ENCODE measurements at places on chromosomes 16 and 17.

- no peak for DNase-seq
Observed at GRCh38 chr17:38885728-38886642, 16.1 kb downstream of the LASP1 start.

- no peak for DNase-seq
Observed at GRCh38 chr17:35243561-35244340, 879 bp downstream of the SLFN5 start.

GRCh38 chr16:73997340-73997711 lies 299.3 kb upstream of the PSMD7 start:
- DNase-seq, result no peak

- no peak for DNase-seq
Observed at GRCh38 chr17:72850410-72851118, 241.9 kb downstream of the SLC39A11 start.

DNA sequence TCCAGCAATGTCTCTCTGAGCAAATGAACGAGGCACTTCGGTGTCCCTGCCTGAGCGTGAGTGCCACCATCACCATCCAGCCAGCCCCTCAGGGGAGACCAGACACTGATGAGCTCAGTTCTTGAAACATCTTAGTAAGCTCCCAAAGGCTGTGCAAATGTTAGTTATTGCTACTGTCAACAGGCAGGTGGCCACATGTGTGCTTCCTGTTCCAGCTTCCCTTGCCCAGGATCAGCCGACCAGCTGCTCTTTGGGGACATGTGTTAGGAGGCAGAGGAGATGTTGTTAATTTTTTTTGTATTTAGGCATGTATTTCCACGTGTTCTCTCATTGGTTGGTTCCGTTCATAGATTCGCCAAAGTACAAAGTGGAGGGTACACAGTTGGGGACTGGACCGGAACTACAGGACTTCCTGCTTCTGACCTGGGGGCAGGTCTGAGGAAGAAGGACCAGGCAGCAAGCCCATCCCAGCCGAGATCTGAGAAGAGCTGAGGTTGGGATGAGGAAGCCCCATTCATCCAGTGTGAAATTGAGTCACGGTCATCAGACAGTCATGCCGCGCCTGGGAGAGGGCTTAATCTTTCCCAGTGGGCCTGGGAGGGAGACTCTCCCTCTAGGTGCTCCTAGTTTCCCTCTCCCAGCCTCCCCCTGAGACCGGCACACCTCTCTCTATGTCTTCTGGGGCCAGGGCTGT lies 3.8 kb downstream of the TTYH2 start:
- DNase-seq, result no peak

DNA sequence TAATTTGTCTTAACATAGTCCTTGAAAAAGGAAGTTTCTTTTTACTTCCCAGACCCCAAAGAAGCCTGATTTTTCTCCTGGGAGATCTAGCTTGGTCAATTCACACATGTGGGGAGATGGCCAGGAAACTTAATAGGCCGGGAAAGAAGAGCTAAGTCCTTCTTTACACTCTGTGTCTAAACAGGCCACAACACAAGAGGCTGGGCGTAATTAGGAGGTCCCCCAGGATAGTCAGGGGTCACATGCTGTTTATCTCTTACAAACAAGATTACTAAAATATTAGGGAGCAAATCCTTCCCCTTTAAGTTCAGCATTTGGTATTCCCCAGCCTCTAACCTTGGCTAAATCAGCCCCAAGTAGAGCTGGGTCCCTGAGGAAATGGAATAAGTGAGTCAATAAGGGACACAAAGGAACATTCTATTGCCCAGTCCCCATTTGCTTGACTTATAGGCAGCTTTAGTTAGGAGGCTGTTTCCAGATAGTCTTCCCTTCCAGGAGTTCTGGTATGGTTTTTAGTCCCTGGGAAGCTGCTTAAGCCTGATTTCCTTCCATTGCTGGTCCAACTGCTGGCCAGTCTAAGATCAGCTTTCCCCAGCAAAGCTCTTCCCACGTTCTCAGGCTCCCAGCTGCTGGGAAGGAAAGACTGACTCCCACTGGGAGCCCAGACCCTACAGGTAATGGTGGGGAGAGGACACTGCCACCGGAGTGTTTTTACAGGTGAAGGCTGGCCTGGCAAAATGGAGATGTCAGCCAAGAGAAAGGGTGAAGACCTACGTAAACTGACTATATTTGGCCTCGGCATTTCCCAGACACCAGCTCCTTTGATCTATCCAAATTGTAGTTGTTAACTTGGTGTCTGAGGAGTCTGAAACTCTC lies 14.1 kb upstream of the HOXB9 start:
- DNase-seq, result no peak

GRCh38 chr16:8537691-8538342 lies 52.5 kb downstream of the TMEM114 start:
- DNase-seq, result no peak

- DNase-seq, result no peak
Observed at GRCh38 chr17:49603720-49604119, 28.0 kb downstream of the NXPH3 start.

DNA sequence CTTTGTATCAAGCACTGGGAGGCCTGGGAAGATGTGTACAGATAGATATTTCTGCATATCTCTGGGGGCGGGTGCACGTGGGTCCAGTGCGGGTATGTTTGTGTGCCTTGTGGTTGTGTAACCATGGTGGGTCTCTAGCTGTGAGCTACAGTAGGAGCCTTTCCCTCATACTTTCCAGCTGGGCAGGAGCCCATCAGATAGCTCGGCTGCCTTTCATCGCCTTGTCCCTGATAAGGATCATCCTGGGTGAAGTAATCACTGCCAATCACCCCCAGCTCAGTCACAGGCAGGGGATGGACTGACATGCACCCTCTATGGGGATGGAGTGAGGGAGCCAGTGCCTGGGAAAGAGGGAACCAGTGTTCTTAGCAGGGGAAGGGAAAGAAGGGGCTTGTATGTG lies 3.2 kb upstream of the SCRN2 start:
- no peak for DNase-seq

DNA sequence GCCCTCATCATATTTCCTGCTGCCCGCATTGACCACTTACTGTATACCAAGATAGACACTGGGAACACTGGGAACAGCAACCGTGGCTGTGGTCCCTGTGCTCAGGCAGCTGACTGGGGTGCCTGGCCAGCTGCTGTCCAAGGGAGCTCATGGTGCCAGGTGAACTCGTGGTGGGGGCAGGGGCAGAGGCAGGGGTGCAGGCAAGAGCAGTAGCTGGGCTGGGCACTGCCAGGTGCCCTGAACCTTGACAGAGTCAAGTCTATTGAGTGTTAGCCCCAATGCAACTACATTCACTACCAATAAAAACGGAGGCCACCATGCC lies 202.5 kb downstream of the C16orf78 start:
- DNase-seq, result no peak

- DNase-seq, result no peak
Observed at GRCh38 chr17:13346592-13346991, 255.1 kb downstream of the HS3ST3A1 start.

- no peak for DNase-seq
Observed at GRCh38 chr17:30332057-30332542, 1.8 kb downstream of the TMIGD1 start.

DNA sequence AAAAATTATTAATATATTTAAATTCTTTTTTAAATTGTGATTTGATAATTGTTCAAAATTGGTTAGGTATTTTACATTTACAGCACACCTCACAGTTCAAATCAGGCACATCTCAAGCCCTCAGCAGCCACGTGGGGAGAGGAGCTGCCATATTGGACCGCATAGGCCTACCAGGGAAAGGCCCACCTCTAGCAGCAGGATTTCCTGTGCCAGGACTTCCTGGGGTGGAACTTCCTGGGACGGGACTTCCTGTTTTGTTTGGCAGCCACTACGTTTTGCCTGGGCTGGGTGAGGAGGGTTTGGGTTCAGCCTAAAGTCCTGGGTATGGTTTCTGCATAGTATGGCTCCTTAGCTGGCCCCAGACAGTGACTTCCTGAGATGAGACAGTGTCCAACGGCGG lies 298.5 kb upstream of the FOXF1 start:
- no peak for DNase-seq

GRCh38 chr17:80183581-80184422 lies 14.0 kb downstream of the CARD14 start:
- DNase-seq, result no peak

DNA sequence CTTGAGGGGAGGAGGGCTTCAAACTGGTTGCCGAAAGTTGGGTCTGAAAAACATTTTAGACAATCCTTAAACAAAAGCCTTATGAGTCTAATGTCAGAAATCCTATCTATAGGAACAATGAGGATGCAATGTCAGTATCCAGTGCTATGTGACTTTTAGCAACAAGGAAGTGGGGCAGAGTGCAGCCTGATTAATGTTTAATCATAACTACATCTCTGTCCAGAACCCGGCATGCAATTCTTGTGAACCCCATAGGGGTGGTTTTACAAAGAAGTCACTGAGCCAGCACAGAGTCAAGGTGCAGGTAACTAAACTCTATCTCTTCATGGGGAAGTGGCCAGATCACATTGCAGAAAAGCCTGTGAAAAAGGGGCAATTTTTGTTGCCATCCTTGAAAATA lies 267.5 kb downstream of the HS3ST4 start:
- DNase-seq, result no peak

DNA sequence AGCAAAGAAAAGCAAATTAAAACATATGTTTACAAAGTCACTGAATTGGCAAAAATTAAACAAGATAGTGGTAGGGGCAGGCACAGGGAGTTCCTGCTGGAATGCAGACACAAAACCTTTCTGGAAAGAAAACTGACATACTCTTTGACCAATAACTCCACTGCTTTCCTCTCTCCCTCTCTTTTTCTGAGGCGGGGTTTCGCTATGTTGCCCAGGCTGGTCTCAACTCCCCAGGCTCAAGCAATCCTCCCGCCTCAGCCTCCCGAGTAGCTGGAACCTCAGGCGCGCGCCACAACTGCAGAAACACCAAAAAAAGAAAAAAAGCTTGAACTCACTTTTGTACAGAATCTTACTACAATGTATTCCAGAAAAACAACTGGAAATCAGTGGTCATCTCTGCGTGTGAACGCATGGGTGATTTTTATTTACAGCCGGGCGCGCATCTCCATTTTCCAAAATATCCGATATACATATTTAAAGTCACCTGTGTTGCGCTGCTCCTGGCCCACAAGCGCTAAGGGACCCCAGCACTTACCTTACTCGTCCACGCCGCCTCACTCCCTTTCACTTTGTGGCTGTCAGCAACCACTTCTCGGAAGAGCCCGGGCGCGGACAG lies 480 bp downstream of the TXNL4B start:
- no peak for DNase-seq

GRCh38 chr17:29622337-29623282 lies at the start of gene CORO6:
Gene CORO6, minus strand, starts transcription at chr17:29622912. Its CDS starts 1,491 bp downstream, at chr17:29621421.
- no peak for DNase-seq

- no peak for DNase-seq
Observed at GRCh38 chr17:39593371-39593770, 14.3 kb downstream of the NEUROD2 start.

Data from brain pericyte (primary cell).